ENCODE measurements at places on chromosomes 2 and 18. TPM values are rescaled to one million over a fixed set of nuclear protein-coding genes. Genes with fewer than 3 reads are reported as not detected.

Gene EDAR
- not detected for total RNA-seq

Gene SRD5A2
- 0.18 TPM for total RNA-seq

Gene MRPS5
- total RNA-seq, result 49.5 TPM

Gene KIF1A
- 217 TPM for total RNA-seq

Gene IL36RN
- not detected for total RNA-seq

Gene EGR4
- 0.09 TPM for total RNA-seq

Gene SERPINB5
- not detected for total RNA-seq

Gene ZBTB7C
- total RNA-seq, result 3.9 TPM

Gene MOGAT1
- not detected for total RNA-seq

Gene EVA1A
- total RNA-seq, result 0.36 TPM

Gene MROH2A
- not detected for total RNA-seq

Gene ATP6V1B1
- not detected for total RNA-seq

Gene LPIN2
- total RNA-seq, result 49.3 TPM

Gene ZNF385B
- 10.5 TPM for total RNA-seq

Gene GPR55
- total RNA-seq, result not detected

GRCh38 chr2:161135951-161136593 is 24.2 kb upstream of the TANK start:
- no peak for DNase-seq

- no peak for DNase-seq
These were observed 344.3 kb upstream of the KCNH7 start for GRCh38 chr2:163182764-163183354.

GRCh38 chr2:24617424-24617823 is 126.4 kb downstream of the NCOA1 start:
- no peak for DNase-seq

DNA sequence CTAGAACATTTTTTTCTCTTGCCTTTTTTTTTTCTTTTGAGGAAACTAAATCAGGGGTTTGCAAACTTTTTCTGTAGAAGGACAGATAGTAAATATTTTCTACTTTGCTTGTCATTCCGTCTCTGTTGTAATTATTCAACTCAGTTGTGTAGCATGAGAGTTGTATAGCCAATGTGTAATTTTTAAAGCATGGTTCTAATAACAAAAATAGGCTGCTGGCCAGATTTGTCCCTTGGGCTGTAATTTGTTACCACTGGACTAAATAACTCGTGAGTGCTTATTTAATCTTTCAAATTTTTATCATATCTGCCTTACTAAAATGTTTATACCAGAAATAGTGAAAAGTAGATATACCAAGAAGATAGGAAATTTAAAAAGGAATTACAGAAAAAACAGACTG is 43.0 kb downstream of the CCDC148 start:
- no peak for DNase-seq

GRCh38 chr2:1644427-1644826 is 99.9 kb downstream of the PXDN start:
- no peak for DNase-seq

DNA sequence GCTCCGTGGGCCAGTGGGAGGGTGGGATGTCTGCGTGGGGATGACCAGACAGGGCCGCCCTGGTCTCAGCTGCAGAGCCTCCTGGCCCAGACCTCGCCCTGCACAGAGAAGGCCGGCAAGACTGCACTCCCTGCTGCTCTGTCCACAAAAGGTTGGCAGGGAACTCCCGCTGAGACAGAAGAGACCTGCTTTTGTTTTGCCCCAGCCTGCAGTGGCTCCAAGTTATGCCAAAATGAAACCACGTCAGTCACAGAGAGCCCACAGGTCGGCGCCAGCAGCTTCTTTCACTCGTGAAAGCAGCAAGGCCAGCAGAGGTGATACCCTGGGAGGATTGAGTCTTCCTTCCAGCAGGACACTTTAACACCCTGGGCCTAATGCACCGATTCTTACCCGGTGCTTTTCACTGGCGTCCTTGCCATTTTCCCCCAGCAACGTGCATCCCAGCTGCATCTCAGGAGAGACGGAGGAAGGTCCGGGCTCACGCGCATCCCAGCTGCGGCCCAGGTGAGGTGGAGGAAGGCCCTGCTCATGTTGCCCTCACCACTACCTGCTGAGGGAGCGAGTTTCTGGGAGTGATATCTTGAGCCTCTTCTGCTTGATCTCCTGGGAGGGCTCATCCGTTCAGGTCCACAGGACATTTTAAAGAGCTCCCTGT is 22.1 kb upstream of the CTDP1 start:
- DNase-seq, result no peak

- DNase-seq, result no peak
These were observed 388.8 kb upstream of the CHAC2 start for GRCh38 chr2:53378791-53379190.

GRCh38 chr18:61683856-61684255 is 209.0 kb downstream of the RNF152 start:
- no peak for DNase-seq

DNA sequence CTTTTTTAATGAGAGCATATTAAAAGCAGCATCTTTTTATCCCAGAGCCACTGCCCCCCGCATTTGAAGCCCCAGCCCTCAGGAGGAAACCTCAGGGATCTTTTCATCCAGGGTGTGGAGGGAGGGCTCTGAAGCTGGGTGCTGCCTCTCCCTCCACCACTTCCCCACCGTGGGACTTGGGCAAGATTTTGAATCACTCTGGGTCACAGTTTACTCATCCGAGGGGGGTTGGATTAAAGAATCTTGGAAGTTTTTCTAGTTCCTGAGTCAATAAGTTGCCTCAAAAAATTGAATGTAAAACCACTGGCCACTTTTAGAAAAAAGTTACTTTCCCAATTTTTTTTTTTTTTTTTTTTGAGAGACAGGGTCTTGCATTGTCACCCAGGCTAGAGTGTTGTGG is 62.0 kb upstream of the ANKRD44 start:
- no peak for DNase-seq

DNA sequence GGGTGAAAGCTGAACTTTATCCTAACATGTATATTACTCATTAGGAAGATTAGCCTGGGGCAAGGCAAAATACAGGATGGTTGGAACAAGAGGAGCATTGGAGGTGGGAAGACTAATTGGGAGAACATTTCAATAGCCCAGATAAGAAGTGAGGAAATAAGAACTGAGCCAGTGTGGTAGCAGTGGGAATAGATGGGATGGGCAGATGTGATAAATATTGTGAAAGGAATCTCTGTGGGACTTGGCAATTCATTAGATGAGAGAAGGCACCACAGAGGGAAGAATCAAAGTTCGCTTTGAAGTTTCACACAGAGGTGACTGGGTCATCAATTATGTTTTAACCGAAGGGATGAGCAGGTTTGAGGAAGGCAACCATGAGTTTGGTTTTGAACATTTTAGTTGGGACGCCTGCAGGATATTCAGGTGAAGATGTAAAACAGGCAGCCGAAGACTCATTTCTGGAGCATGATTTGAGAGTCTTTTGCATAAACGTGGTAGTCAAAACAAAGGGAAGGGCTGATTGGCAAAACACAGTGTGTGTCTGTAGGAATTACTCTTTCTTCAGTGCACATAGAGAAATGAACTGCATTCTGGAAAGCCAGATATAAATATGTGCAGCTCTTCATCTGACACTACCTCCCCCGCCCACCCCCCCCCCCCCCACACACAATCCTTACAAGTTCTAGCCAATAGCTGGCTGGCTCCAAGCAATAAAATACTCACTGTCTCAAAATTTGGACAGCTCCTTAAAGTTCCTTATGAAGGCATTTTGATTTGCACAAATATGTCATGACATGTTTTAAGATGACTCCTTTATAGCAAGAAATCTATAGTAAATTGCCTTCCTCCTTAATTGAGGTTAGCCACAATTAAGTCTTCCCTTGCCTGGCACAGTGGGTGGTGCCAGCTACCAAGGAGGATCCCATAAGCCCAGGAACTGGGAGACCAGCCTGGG is 1.9 kb upstream of the SLC1A4 start:
- DNase-seq, result no peak

DNA sequence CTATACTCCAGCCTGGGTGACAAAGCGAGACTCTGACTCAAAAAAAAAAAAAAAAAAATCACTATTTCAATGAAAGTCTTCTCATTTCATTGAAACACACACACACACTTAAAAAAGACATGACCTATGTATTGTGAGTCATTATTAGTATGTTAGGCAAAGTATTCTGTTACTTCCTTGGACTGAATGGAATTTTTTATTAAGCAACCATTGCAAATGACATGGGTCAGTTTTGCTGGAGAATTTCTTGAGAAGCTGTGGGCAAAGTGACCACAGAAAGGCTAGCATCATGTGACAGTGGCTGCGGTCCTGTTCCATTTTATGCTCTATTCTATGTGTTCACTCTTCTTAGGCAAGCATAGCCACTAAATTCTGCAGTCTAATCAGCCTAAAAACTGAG is 695.7 kb downstream of the TDRD15 start:
- no peak for DNase-seq

GRCh38 chr2:168896783-168897182 is 4.3 kb upstream of the G6PC2 start:
- no peak for DNase-seq

- no peak for DNase-seq
These were observed 405.8 kb upstream of the FAM98A start for GRCh38 chr2:34004936-34005335.

DNA sequence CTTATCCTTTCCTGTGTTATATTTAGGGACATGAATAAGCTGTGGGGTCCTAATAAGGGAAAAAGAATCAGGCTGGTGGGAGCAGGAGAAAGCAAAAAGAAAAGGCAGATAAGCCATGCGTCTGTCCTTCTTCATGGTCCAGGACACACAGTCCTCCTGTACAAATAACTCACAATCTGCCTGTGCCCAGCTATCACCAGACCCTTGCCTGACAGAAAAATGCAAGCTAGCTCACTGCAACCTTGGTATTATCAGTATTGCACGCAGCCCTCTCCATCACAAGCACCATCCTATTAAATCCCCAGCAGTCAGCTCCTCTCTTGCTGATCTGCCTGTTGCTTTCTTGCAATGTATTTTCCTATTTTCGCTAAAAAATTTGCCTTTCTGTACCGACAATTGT is 78.0 kb downstream of the NEURL3 start:
- DNase-seq, result no peak

DNA sequence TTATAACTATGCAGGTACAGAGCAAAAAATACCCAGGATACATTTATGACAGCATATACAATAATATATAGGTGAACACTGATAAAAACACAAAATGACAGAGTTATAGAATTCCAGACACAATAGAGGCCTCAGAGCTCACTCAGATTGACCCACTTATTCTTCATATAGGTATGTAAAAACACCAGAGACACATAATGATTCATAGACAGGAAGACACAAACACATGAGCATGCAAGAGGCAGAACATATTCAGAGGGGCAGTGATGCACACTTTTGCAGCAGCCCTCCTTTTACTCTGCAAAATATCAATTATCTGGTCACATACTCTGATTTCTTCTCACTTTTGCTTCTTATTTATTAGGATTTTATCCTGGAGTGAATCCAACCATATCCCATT is 633.3 kb upstream of the ACVR2A start:
- DNase-seq, result no peak

- DNase-seq, result peak; percentile 57
These were observed 683 bp upstream of the DNAJC27 start for GRCh38 chr2:24972315-24972961.

GRCh38 chr2:153589586-153589985 is 111.0 kb upstream of the RPRM start:
- DNase-seq, result no peak

GRCh38 chr2:129929321-129930290 is 49.9 kb upstream of the RAB6C start:
- DNase-seq, result no peak

DNA sequence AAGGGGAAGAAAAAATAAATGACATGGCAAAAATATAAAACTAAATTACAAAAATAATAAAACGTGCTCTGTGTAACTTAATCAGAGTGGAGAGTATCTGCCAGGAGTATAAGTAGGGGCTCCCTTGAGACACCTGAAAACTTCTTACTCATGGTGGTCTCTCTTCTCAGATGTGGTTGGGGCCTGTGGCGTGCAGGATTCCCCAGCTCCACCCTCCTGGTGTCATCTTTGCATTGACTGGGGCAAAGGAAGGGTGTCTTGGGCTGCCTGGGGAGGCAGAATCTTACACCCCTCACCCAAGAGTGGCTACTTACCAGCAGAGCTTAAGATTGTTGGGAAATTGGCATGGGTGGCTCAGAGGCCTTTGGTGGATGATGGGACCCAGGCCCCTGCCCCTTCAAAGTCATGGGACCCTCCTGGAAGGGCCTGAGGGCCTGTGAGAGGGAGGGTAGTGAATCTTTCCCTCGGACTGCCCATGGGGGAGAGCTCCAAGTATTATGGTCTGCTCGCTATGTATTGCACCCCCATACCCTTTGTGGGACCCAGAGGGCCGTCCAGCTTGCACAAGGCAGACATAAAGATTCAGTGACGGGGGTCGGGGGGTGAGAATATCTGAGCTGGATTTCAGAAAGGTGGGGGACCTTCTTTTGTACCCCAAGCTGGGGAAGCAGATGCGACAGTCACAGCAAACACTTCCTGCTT is 6.9 kb upstream of the TRAF3IP1 start:
- no peak for DNase-seq

DNA sequence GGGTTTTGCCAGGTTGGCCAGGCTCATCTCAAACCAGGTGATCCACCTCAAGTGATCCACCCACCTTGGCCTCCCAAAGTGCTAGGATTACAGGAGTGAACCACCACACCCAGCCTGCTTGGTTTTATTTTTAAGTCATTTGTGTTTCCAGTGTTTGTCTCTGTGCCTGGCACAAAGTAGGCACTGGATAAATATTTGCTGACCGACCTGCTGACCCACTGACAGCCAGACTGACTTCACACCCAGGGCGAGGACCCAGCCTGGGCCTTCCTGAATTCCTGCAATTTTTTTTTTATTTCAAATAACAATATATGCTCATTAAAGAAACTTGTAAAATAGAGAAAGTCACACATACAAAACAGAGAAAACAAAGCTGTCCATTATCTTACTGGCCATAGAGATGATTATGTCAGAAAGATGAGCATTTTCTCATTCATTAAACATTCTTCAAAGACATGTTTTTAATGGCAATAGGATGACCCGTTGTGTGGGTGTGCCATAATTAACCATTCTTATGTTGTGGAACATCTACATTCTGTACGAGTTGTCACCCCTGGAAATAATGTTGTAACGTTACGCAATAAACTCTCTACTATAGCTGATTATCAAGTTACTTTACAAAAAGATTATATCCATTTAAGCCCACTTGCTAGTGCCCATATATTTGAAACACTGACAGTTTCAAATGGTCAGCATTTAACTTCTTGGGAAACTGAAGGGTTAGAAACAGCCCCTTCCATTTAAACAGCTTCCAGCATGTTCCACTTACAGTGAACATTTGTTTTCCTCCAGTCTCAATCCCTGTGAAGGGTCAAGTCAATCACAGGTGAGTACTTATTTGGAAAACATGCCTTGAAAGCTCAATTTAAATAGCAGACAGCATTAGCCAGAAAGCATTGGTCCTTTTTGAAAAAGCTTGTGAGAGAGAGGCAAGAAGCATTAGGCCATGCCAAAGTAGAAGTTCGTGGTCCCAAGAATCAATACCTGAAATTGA is 25.7 kb upstream of the GATA6 start:
- DNase-seq, result no peak

- DNase-seq, result no peak
These were observed 188.0 kb upstream of the PKDCC start for GRCh38 chr2:41859615-41860514.

- DNase-seq, result no peak
These were observed 69.2 kb downstream of the SPTBN1 start for GRCh38 chr2:54525321-54525720.

GRCh38 chr2:88927128-88927527 is 235.7 kb downstream of the RPIA start:
- DNase-seq, result no peak

GRCh38 chr18:1026930-1027329 is 122.3 kb downstream of the ADCYAP1 start:
- no peak for DNase-seq
